ENCODE measurements at places on chromosomes 5 and 9. TPM values are rescaled to one million over a fixed set of nuclear protein-coding genes. Genes with fewer than 3 reads are reported as not detected.

PCDHA6 gene
- not detected for total RNA-seq

HDAC3 gene
- total RNA-seq, result 52.7 TPM

LCN10 gene
- not detected for total RNA-seq

B4GALT7 gene
- 19.6 TPM for total RNA-seq
